Posterior cingulate gyrus (tissue), 11 donors: ENCODE measurements at places on chromosomes 7 and 10.

GRCh38 chr10:124302951-124303505 lies 115.7 kb downstream of the OAT start:
- DNase-seq: no peak

- DNase-seq: no peak
Measured at GRCh38 chr10:114631666-114632417, 26.2 kb downstream of the ABLIM1 start.

- no peak for DNase-seq
Measured at GRCh38 chr10:91996266-91996665, 72.7 kb downstream of the BTAF1 start.

GRCh38 chr7:44603193-44603592 lies 3.2 kb upstream of the OGDH start:
- no peak for DNase-seq

GRCh38 chr10:79562135-79562756 lies 2.0 kb upstream of the SFTPA2 start:
- DNase-seq: peak; percentile 76

- no peak for DNase-seq
Measured at GRCh38 chr10:89670926-89671325, 25.9 kb upstream of the PANK1 start.

DNA sequence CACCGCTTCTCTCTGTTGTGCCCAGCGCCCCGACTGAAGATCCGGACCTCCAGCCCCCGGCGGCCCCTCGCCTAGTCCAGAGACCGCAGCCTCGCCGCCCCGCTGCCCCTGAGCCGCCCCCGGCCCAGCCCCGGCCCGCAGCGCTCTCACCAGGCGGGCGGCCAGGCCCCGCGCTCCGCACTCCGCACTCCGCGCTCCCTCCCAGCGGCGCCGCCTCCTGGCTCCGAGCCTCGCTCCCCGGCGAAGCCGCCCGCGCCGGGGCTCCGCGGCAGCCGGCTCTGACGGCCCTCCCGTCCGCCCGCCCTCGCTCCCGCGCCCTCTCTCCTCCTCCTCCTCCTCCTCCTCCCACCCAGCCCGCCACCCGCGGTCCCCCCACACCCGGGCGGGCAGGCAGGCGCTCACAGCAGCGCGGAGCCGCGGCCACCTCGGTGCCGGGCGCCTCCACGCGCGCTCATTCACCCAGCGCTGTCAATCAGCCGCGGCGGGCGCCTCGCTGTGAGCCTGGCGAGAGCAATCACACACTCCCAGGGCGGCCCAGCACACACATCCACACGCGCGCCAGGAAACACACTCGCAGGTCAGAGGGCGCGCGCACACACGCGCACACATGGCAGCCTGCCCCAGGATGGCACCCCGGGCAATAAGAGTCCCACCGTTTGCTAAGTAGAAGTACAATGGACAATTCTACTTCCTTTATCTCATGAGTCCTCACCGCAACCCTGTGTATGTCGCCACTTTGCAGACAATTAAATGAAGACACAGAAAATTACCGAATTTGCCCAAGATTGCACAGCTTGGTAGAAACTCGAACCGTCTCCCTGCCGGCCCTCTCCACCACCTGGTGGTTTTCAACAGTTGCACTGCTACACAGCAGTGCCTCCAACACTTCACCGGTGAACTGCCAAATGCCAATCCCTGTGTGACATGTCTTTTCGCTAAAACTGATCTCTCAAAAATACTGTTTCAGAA lies at the start of gene PRRT4:
TSS of gene PRRT4 (minus strand) at position 280 of the 969 bp plus-strand sequence.
- peak; percentile 62 for DNase-seq

GRCh38 chr10:3400348-3400747 lies 227.8 kb upstream of the PITRM1 start:
- DNase-seq: no peak
